Naive thymus-derived CD8-positive, alpha-beta T cell (primary cell): ENCODE measurements at places on chromosomes 3 and 15.
A peak's percentile ranks its signal among the peaks of the same experiment; 100 is the strongest.

- DNase-seq = no peak
These were observed 75.2 kb downstream of the CLASP2 start for GRCh38 chr3:33642806-33643205.

DNA sequence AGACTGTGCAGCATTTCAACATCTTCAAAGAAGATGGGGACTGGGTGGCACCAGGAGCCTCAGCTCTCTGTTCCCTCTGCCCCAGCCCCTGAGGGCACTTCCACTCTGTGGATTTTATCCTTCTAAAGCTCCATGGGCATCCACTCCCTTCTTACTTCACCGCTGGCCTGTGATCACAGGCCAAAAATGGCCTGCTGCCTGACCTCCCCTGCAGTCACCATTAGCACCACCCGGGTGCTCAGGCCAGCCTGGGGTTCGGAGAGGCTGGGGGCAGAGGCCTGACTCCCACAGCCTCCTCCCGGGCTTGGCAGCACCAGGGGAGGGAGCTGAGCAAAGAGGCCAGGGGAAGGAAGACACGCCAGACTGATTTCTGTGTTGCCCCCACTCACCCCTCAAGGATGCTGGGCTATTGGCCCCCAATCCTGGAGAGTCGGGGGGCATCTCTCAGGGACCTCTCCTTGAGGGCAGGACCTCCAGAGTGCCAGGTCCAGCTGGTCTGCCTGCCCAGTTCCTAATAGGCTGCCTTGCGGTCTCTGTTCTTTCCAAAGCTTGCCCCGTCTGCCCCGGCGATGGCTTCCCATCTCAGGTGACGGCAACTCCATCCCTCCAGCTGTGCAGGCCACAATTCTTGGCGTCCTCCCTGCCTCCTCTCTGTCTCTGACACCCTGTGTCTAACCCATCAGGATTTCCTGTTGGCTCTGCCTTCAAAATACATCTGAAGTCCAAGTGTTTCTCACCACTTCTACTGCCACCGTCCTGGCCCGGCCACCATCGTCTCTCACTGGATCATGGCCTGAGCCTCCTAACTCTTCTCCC lies 67.1 kb downstream of the EXOG start:
- DNase-seq = no peak

- peak; percentile 30 for DNase-seq
These were observed 3.6 kb downstream of the GALNT15 start for GRCh38 chr3:16177962-16178627.

DNA sequence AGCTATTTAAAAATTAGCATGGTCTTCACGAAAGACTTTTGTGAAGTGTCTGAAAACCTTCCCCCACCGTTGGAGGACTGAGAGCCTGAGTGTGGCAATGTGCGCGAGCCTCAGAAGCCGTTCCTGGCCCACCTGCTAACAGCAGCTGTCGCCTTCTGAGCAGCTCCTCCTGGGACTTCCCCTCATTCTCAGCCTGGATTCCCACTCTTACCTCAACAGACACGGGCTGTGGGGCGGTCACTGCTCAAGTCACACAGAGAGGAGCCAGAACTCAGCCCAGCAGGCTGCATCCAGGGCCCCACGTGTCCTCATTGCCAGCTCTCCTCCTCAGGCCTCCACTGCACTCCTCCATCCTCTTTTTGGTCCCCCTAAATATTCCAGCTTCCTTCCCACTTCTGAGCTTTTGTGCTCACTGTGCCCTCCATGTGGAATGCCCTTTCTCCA lies 7.8 kb downstream of the DNASE1L3 start:
- DNase-seq = no peak
